MCF 10A (cell line): ENCODE measurements at places on chromosomes 5 and 9.
A peak's percentile ranks its signal among the peaks of the same experiment; 100 is the strongest.

GRCh38 chr5:177545487-177546257, 8.7 kb downstream of the FAM193B start:
- DNase-seq, result peak; percentile 97

- no peak for DNase-seq
Observed at GRCh38 chr9:81665322-81665871, 23.9 kb downstream of the TLE1 start.

GRCh38 chr9:79562749-79563386, 8.9 kb upstream of the TLE4 start:
- no peak for DNase-seq

DNA sequence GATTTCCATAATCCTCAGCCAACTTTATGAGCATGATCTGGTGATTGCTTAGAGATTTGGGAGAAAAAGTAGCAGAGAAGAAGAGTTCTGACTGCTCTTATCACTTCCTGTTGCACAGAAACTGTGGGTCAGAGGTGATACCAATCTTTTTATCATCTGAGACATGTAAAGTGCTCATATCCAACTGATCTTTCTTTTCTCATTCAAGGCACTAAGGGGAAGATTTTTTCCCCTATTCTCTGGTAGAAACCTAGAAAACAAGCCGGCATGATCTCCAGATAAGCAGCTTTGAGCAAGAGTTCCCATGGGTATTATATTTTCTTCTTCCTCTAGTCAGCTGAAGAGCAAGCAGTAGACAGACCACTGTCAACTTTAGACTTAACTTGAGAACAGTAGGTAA, 29.0 kb upstream of the GPR150 start:
- no peak for DNase-seq

- peak; percentile 90 for DNase-seq
Observed at GRCh38 chr5:174501461-174502069, 222.8 kb upstream of the MSX2 start.

DNA sequence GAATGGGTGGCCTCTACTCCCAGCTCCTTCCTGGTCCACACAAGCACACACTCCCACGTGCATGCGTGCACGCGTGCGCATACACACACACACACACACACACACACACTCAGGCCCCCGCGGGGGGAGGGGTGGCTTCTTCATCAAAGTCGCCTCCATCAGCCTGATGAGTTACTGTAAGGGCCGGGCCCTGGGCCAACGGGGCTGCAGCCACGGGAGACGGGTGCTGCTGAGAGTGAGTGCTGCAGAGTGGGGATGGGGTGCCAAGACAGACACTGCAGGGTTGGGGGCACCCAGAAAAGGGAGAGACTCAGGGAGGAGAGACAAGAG, 18.1 kb downstream of the CNTFR start:
- no peak for DNase-seq
